ENCODE measurements at places on chromosomes 13 and 19.

DNA sequence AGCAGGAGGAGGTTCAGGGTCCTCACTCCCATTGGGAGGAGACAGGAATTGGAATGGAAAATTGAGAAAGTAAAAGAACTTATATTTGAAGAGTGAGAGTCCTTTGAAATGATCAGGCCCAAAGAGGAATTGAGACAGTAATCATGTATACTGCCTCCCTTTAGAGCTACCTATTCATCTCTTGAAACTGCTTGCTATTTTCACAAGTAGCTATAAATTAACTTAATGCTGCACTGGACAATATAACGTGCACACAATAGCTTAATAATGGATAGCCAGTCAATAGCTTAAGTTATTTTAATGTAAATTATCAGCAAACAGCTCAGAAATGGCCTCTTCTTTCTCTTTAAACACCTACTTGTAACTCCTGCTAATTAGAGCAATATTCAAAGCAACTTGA lies 46.6 kb upstream of the MYCBP2 start:
- DNase-seq: no peak

GRCh38 chr13:36513266-36513665 lies 81.0 kb downstream of the CCNA1 start:
- DNase-seq: no peak

DNA sequence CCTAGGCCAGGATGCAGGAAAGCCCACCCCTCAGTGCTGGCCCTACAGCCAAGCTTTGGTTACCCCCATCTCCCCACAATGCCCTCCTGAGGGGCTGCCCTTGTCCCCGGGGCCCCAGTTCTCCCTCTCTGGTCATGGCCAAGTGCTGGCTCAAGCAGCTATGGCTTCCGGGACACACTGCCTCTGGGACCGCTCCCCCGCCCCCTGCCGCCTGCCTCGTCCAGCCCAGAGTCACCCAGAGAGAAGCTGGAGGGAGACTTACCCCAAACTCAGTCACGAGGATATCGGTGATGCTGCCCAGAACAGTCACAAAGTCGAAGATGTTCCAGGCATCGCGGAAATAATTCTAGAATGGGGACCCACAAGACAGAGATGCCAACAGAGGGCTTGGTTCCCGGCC lies 94.7 kb downstream of the IER2 start:
- DNase-seq: no peak

DNA sequence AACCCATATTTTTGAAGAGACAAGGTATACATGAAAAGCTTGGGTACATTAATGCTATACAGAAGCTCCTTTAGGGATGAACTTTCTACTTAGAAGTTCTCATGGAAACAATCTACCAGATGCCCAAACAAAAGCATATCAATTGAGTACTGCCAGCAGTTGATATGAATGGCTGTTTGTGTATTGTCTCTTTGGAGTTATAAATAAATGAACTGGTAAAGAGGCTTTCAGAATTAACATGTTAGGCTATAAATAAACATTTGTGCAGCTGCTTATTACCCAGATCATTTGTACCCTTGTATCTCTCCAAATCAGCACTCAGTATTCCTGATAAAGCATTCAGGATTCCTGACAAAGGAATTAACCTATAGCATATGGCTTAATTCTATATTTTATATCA lies 418.9 kb downstream of the FGF14 start:
- DNase-seq: no peak

GRCh38 chr13:61156753-61157152 lies 258.9 kb downstream of the PCDH20 start:
- DNase-seq: no peak

GRCh38 chr13:114226088-114226487 lies 8.6 kb upstream of the CDC16 start:
- no peak for DNase-seq

DNA sequence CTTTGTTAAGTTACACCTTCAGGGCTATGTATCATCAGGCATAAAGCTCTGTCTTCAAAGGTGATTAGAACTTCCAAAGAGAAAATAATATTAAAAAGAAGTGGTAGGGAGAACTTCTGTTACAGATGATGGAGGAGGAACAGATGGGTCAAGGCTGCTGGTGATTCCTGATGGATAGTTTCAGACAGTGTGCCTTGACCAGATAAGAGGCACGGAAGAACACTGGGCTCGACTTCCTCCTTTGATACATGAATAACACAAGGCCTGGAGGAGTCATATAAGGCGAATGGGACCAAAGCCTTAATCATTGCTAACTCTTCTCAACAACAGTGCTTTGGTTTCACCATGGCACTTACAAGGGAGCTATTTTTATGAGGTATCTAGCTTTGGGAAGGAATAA lies 128.1 kb upstream of the RXFP2 start:
- no peak for DNase-seq

DNA sequence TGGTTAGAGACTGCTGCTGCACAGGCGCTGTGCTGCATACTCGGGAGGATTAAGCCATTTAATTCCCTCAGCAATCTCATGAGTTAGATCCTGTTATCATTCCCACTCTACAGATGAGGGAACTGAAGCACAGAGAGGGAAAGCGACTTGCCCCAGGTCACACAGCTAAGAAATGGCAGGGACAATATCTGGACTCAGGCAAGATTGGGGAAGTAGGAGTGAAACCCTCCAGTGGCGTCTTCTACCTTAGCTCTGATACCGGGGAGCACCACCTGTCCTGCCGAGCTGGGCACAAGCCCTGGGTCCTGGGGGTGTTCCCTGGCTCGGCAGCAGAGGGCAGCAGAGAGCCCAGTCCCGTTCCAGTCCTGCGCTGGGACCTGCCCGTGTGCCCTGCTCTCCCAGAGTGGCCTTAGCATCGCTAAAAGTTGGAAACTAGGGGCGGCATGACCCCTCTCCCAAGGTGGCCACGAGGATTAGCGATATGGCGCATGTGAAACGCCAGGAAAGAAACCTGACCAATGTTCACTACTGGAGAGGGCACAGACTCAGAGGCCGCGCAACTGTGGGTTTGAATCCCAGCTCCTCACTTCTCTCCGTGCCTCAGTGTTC lies 20.5 kb downstream of the CYTH2 start:
- DNase-seq: no peak

- DNase-seq: no peak
These were observed 574.4 kb upstream of the KLF12 start for GRCh38 chr13:74708629-74709028.

DNA sequence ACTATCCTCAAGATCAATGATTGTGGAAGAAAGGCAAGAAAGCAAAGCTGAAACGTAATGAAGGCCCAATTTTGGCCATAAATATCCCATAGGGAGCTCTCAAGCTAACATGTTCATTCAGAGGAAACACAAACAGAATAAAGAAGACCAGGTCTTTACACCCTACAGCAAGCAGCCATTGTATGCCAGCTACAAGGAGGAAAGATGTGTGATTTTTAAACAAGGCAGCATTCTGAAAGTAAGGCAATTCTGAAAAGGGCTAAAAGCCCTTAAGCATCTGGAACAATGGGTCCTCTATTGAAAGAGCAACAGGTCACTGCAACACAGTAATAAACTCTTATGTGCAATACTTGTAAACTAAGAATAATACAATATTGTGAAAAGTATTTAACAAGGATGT lies 1002.4 kb downstream of the SLITRK1 start:
- DNase-seq: no peak

GRCh38 chr13:70795484-70795883 lies 687.2 kb upstream of the KLHL1 start:
- no peak for DNase-seq

DNA sequence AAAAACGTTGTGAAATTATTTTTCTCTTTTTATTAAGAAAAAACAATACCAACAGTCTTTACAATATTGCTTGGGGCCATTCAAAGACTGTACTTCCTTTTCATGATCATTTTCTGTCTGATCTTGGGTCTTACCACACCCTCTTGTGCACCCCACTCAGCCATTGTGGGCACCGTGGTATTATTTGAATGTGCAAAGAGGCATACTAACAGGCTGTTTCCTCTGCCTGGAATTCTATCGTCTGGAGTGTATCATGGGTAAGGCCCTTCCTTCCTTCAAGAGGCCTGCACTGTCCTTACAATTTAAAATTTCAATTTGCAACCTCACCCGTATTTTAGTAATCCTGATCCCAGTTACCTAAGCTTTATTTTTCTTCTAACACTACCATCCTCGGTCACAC lies 76.5 kb downstream of the FGF14 start:
- no peak for DNase-seq

DNA sequence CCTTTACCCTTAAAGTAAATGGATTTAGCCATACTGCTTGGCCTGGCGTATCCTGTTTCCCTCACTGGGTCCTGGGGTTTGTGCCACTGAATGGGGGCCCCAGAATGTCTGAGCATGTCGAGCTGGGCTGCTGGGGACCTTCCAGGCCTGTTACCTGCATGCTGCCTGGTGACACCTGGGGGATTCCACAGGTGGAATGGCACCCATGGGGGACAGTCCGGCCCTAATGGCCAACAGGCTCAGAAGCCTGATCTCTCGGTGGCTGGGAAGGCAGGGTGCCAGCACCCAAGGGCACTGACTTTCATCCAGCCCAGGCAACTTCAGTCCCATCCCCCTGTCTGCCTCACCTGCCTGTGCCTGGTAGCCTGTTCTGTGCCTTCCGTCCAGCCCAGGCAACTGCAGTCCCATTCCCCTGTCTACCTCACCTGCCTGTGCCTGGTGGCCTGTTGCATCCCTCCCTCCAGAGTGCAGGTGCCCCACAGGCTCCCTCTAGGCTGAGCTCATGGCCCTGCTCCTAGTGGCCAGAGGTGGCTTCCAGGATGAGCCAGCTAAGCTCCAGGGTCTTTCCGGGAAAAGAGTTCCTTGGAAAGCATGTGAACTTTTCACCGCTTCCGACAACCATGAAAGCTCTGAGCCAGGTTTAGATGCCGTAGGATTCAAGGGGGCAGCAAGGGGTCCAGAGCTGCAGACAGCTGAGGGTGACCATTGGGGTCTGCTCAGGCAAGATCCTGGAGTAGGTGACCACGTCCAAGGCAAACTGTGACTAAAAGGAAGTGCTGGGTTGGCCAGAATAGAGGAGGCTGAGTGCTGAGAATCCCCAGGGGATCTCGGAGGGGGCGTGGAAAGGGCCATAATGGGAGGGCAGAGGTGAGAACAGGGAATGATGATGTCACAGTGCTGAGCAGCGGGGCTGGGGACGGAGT lies 30.3 kb upstream of the ZNF492 start:
- DNase-seq: no peak

- DNase-seq: no peak
These were observed 200.5 kb downstream of the KLF5 start for GRCh38 chr13:73259061-73260017.

DNA sequence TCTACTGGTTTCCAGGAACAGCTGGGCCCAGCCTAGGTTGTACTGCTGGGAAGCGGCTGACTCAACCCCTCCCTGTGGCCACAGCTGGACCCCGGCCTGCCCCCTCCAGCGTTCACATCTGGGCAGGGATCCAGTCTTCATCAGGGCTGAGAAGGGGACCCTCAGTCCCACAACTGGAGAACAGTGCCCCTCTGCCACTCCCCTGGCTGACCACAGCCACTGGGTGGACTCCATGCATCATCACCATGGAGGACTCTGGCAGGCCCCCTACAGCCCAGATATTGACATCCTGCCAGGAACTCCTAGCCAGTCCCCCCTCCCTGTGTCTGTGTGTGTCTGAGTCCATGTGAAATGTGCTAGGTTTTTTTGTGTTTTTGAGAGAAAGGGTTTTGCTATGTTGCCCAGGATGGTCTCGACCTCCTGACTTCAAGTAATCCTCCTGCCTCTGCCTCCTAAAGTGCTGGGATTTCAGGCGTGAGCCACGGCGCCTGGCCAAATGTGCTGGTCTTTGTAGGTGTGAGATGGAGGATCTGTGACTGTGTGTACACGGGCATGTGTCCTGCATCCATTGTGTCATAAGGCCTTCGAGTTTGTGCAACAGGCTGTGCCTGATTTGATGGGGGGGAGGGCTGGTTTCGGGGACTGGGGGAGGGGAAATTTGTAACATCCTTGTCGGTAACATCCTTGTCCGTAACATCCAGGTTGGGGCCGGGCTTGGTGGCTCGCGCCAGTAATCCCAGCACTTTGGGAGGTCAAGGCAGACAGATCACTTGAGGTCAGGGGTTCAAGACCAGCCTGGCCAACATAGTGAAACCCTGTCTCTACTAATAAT lies 4.0 kb upstream of the HOOK2 start:
- DNase-seq: no peak

GRCh38 chr19:18634612-18635297 lies 2.1 kb upstream of the KLHL26 start:
- no peak for DNase-seq

DNA sequence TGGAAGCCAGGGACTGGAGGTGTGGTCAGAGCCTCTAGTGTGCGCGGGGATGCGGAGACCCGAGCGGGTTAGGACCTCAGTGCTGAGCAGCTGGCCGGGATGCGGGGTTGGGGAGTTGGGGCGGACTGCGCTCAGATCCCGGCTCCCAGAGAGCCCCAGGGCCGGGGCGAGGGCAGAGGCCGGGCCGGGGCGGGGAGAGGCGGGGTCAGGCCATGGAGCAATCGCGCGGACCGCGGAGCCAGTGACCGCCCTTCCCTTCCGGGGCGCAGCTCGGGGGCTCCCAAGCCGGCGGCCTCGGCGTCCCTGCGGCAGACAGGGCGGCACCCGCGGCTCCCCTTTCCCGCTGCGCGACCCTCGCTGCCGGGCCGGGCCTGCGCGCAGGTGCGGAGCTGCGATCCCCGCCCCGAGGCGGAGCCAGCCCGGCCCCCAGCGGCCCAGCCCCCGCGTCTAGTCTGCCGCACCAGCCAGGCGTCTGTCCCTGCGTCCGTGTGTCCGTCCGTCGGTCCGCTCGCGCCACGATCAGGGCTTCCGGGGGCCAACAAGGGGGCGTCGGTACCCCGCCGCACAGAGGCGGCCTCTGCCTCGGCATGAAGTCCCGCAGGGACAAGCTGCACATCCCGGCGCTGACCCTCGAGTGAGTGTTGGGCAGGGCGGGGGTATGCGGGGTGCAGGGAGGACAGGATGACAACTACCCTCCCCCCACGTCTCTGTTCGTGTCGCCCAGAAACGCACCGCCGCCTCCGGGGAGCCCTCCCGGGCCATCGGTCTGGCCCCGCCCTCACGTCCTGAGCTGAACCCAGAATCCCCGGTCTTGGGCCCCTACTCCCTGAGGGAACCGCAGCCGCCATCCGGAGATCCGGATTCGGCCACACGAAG lies 12.4 kb downstream of the MAST3 start:
- DNase-seq: no peak

- DNase-seq: no peak
These were observed 277.0 kb downstream of the ZNF536 start for GRCh38 chr19:30648866-30649862.

- DNase-seq: no peak
These were observed 687.8 kb downstream of the DIAPH3 start for GRCh38 chr13:59475911-59476310.

DNA sequence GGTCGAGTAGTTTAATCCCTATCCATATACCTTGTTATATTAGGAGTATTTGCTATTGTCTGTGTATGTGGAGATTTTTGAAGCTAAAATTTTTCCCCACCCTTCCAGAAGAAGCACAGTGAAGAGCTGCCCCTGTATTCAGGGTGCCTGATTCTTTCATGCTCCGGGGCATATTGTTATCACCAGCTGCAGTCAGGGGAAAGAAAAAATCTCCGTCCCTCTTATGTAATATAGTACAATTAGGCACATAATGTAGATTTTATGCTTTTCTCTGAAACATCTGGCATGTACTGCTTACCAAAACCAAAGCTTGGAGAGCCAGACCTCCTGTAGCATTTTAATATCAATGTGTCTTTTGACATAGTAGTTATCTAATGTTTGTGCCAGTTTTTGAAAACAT lies 214.9 kb upstream of the EDNRB start:
- no peak for DNase-seq

All from NCI-H2081 treated with DMSO at 0.1 percent for 48 hours (cell line).